Bladder microvascular endothelial cell (primary cell): ENCODE measurements at places on chromosomes 11 and 22. TPM values are rescaled to one million over a fixed set of nuclear protein-coding genes. Genes with fewer than 3 reads are reported as not detected.

OR51B4 gene
- total RNA-seq: not detected in 2 replicates

DEPDC7 gene
- 0.16 and 0.19 TPM in 2 replicates for total RNA-seq

OR56B1 gene
- total RNA-seq: not detected in 2 replicates

CDC42EP1 gene
- 13.3 and 18.5 TPM in 2 replicates for total RNA-seq

LRRC74B gene
- total RNA-seq: not detected in 2 replicates

HOATZ gene
- not detected in 2 replicates for total RNA-seq

OR5J2 gene
- not detected in 2 replicates for total RNA-seq

TCN1 gene
- not detected in 2 replicates for total RNA-seq

PGR gene
- total RNA-seq: under 0.01 TPM in 1 of 2 replicates, not detected in the other

SORL1 gene
- total RNA-seq: under 0.01 and 0.38 TPM in 2 replicates

CD248 gene
- total RNA-seq: 0.25 and 1.3 TPM in 2 replicates

KRTAP5-10 gene
- not detected in 2 replicates for total RNA-seq

TSSK2 gene
- total RNA-seq: not detected in 2 replicates

RIBC2 gene
- total RNA-seq: 0.44 and 0.65 TPM in 2 replicates

GDPD5 gene
- 9.6 and 22.6 TPM in 2 replicates for total RNA-seq

TSKU gene
- total RNA-seq: 3.9 and 5.9 TPM in 2 replicates

MPPED1 gene
- 0.06 TPM in 1 of 2 replicates, not detected in the other for total RNA-seq

TP53I11 gene
- total RNA-seq: 35.1 and 38.1 TPM in 2 replicates

PDGFB gene
- 108 and 292 TPM in 2 replicates for total RNA-seq

KCNJ11 gene
- 0.25 and 0.32 TPM in 2 replicates for total RNA-seq

BTBD18 gene
- not detected in 2 replicates for total RNA-seq
